ENCODE measurements at places on chromosomes 6 and 20. TPM values are rescaled to one million over a fixed set of nuclear protein-coding genes. Genes with fewer than 3 reads are reported as not detected.

DNA sequence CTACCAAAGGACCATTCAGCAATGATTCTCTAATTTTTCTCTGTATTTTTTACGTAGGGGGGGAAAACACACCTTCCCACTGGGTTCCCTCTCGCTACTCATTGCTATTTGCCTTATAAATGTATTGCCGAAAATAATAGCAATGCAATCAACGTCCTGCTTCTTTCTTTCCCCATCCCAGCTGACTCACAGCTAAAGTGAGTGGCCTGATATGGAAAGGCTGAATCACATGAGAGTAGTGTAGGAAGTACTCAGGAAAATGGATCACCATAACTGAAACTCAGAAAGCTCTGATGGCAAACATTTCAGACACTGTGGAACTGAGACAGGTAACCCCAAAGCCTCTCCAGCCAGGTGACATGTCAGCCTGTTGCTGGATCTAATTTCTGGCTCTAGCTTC is 49.3 kb upstream of the SRPK1 start:
- H3K27ac ChIP-seq: no peak overlapping the region
- no peaks in the 10 kb centered on the region for H3K36me3 ChIP-seq
- DNase-seq: no peak
- H3K4me3 ChIP-seq: no peak overlapping the region
- H3K4me1 ChIP-seq: no peaks in the 10 kb centered on the region

Gene TRAPPC3L
- total RNA-seq: not detected

DNA sequence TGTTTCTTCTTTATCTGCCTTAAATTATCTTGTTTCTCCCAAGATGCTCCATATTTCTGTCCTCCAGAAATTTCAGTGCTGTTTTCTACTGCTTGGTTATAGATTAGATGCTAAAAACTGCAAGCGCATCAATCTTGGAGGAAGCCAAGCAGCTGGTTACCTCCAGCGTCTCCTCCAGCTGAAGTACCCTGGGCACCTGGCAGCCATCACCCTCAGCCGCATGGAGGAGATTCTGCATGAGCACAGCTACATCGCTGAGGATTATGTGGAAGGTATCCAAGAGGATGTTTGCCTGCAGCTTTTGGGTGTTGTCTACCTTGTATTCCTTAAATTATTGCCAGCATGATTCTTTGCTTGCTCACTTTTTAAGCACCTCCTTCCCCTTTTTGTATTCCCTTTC is 3.8 kb downstream of the ACTR5 start:
- H3K4me3 ChIP-seq: no peak overlapping the region
- no peak for DNase-seq
- H3K36me3 ChIP-seq: peaks cover 8% of the 10 kb centered on the region
- no peak overlapping the region for H3K27ac ChIP-seq

DNA sequence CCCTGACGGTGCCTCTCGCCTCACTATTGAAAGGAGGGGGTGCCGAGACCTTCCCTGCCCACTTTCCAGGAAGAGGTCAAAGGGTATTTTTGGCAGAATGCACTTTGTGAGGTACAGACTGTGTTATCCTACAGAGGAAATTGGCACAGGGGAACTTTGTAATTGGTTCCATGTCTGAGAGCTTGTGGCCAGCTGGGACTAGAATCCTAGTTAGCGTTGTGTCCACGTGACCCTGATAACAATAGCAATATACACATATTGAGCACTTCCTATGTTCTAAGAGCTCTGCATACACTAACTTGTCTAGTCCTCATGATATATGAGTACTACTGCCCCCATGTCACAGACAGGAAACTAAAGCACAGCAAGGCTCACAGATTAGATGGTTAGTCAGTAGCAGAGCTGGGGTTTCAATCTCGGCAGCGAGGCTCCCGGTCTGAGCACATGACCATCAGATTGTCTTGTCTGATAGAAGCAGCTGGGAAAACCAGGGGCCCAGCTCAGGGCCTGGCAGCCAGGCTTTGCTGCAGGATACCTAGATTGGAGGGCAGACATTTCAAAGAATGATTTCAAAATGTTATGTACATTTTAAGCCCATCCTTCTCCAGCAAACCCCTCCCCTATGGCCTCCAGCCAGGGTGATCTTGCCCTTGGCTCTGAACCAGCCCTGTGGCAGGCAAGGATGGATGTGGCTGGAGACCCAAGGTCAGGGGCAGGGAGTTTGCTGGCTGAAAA is 1.4 kb downstream of the MAPK13 start:
- H3K4me3 ChIP-seq: peak overlapping the region; percentile 81
- H3K4me1 ChIP-seq: peaks cover 3% of the 10 kb centered on the region
- DNase-seq: no peak
- H3K36me3 ChIP-seq: no peaks in the 10 kb centered on the region

Gene CLDN20
- total RNA-seq: not detected

Gene DAAM2
- total RNA-seq: 16.2 TPM

- H3K4me3 ChIP-seq: no peak overlapping the region
- no peaks in the 10 kb centered on the region for H3K36me3 ChIP-seq
- H3K27me3 ChIP-seq: no peaks in the 10 kb centered on the region
- H3K27ac ChIP-seq: no peak overlapping the region
- DNase-seq: no peak
- H3K4me1 ChIP-seq: no peaks in the 10 kb centered on the region
These were observed 38.0 kb downstream of the CDYL start for GRCh38 chr6:4814212-4814611.

GRCh38 chr6:163823577-163823976 is 409.1 kb downstream of the QKI start:
- no peak overlapping the region for H3K4me3 ChIP-seq
- no peaks in the 10 kb centered on the region for H3K36me3 ChIP-seq
- H3K4me1 ChIP-seq: no peaks in the 10 kb centered on the region

DNA sequence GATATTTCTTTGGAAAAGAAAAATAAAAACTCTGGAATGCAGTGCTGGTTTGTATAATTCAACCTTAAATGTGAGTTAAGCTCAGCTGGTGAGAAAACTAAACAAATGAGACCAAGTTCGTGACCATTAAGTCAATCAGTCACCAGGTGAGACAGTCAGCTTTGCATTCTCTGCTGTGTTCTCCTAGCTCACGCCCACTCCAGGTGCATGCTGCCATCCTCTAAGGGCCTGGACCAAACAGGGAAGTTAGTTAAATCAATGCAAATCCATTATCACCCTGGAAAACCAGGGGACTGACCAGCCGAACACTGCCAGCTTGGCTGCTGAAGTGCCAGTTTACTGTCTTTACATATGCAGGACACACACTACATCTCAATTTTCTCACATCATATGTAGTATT is 7.2 kb downstream of the TPBG start:
- H3K27me3 ChIP-seq: no peaks in the 10 kb centered on the region
- H3K4me3 ChIP-seq: no peak overlapping the region
- no peaks in the 10 kb centered on the region for H3K4me1 ChIP-seq
- no peaks in the 10 kb centered on the region for H3K36me3 ChIP-seq
- H3K27ac ChIP-seq: no peak overlapping the region
- no peak for DNase-seq

GRCh38 chr20:41137614-41138474 is 501 bp downstream of the PLCG1 start:
- H3K27ac ChIP-seq: peak overlapping the region; percentile 98

GRCh38 chr20:38764567-38765318 is 16.5 kb downstream of the ACTR5 start:
- H3K36me3 ChIP-seq: peaks cover 7% of the 10 kb centered on the region
- no peaks in the 10 kb centered on the region for H3K4me1 ChIP-seq
- DNase-seq: no peak
- no peaks in the 10 kb centered on the region for H3K27me3 ChIP-seq
- no peak overlapping the region for H3K27ac ChIP-seq

- no peak overlapping the region for H3K27ac ChIP-seq
- H3K36me3 ChIP-seq: no peaks in the 10 kb centered on the region
- no peak for DNase-seq
- no peak overlapping the region for H3K4me3 ChIP-seq
These were observed 229.8 kb downstream of the HAO1 start for GRCh38 chr20:7710440-7710839.

- no peaks in the 10 kb centered on the region for H3K36me3 ChIP-seq
- DNase-seq: no peak
- peak overlapping the region; percentile 88 for H3K27ac ChIP-seq
- H3K4me3 ChIP-seq: peak overlapping the region; percentile 75
- no peaks in the 10 kb centered on the region for H3K27me3 ChIP-seq
These were observed 1.1 kb upstream of the MBOAT1 start for GRCh38 chr6:20213271-20213798.

Gene KIZ
- 45.9 TPM for total RNA-seq

GRCh38 chr6:33439956-33440648 is 14.3 kb upstream of the ZBTB9 start:
- no peaks in the 10 kb centered on the region for H3K4me1 ChIP-seq
- H3K27ac ChIP-seq: no peak overlapping the region
- no peaks in the 10 kb centered on the region for H3K27me3 ChIP-seq
- no peaks in the 10 kb centered on the region for H3K36me3 ChIP-seq
- H3K4me3 ChIP-seq: no peak overlapping the region

DNA sequence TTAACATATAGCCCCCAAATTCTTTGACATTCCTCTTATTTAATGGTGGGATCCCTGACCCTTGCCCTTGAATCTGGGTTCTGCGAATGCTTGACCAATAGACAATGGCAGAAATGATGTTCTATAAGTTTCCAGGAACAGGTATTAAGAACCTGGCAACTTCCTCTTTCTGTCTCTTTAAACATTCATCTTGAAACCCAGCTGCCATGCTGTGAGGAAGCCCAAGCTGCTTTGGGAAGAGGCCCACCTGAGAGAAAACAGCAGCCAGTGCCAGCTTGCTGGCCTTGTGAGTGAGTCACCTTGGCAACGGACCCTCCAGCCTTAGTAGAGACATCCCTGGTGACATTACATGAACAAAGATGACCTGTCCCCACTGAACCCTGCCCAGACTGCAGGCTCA is 45.2 kb upstream of the RALY start:
- H3K4me3 ChIP-seq: no peak overlapping the region
- H3K27me3 ChIP-seq: no peaks in the 10 kb centered on the region
- no peak for DNase-seq
- H3K27ac ChIP-seq: no peak overlapping the region
- no peaks in the 10 kb centered on the region for H3K36me3 ChIP-seq
- H3K4me1 ChIP-seq: no peaks in the 10 kb centered on the region

Gene RIMS1
- 4.0 TPM for total RNA-seq

- H3K27me3 ChIP-seq: no peaks in the 10 kb centered on the region
- H3K4me3 ChIP-seq: no peak overlapping the region
- DNase-seq: no peak
- no peaks in the 10 kb centered on the region for H3K36me3 ChIP-seq
- H3K4me1 ChIP-seq: no peaks in the 10 kb centered on the region
These were observed 219.2 kb upstream of the SGK1 start for GRCh38 chr6:134537146-134537555.

DNA sequence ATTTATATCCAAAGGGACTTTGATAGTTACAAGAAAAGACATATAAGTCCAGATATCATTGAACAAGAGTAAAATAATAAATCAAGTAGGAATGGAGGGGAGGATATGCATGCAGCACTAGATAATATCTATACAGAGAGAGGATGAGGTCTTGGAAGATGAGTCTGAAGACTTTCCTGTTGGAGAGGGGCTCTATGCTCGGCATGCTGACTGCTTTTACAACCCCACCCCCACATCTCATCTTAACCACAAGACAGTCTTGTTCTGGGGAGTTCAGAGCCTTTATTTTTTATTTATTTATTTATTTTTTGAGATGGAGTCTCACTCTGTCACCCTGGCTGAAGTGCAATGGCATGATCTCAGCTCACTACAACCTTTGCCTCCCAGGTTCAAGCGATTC is 48.4 kb upstream of the IER3 start:
- no peaks in the 10 kb centered on the region for H3K4me1 ChIP-seq
- DNase-seq: no peak
- H3K27ac ChIP-seq: no peak overlapping the region
- H3K4me3 ChIP-seq: no peak overlapping the region

GRCh38 chr6:127222418-127222817 is 44.2 kb upstream of the RNF146 start:
- H3K4me1 ChIP-seq: no peaks in the 10 kb centered on the region
- H3K27ac ChIP-seq: no peak overlapping the region
- DNase-seq: no peak
- no peaks in the 10 kb centered on the region for H3K27me3 ChIP-seq

GRCh38 chr6:147648916-147649315 is 140.4 kb downstream of the SAMD5 start:
- no peaks in the 10 kb centered on the region for H3K36me3 ChIP-seq
- no peaks in the 10 kb centered on the region for H3K4me1 ChIP-seq
- H3K27ac ChIP-seq: no peak overlapping the region
- no peak for DNase-seq
- H3K4me3 ChIP-seq: no peak overlapping the region

DNA sequence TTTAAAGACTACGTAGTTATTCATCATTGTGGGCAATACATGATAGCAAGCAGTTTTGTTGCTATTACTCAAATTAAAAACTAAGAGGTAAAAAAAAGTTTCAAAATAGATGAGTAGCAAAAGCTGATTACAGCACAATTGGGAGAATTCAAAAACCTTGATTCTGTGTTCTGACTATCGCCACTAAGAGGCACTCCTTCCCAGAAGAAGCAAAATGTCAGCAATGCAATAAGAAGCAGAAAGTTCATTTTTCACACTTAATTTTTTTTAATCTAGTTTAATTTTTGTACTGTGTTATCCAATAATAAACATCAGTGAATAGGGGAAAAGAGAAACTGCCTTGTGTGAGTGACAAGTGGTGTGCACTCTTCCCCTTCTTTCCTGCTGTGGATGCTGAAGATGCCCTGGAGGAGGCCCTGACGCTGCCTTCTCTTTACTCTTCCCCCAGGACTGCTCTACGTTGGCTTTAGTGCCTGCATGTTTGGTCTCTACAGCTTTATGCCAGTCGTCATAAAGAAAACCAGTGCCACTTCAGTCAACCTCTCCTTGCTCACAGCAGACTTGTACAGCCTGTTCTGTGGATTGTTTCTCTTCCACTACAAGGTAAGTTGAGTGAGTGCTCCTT is 263.2 kb upstream of the PLN start:
- DNase-seq: no peak
- H3K4me1 ChIP-seq: no peaks in the 10 kb centered on the region
- no peaks in the 10 kb centered on the region for H3K27me3 ChIP-seq
- H3K36me3 ChIP-seq: no peaks in the 10 kb centered on the region
- H3K27ac ChIP-seq: no peak overlapping the region

DNA sequence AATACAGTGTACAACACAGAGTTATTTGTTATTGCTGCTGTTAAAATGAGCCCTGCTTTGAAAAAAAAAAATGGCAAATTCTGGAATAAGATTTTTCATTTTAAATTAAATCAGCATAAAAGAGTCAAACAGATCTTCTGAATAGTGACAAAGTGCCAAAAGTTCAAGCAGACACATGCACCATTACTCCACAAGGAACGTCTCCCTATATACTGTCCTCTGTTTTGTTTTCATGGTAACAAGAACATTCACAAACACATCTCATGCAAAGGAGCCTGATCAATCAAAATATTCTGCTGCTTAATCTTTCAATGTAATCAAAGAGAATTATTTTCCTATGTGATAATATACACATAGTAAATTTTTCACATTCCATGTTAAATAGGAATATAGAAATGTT is 2.7 kb downstream of the HIVEP2 start:
- H3K36me3 ChIP-seq: no peaks in the 10 kb centered on the region
- H3K27ac ChIP-seq: no peak overlapping the region
- H3K4me3 ChIP-seq: no peak overlapping the region
- H3K27me3 ChIP-seq: no peaks in the 10 kb centered on the region
- H3K4me1 ChIP-seq: no peaks in the 10 kb centered on the region
- DNase-seq: no peak

Gene OSTM1
- 36.7 TPM for total RNA-seq

GRCh38 chr20:25188218-25188617 is 7.3 kb upstream of the ENTPD6 start:
- DNase-seq: no peak
- H3K4me3 ChIP-seq: no peak overlapping the region
- no peak overlapping the region for H3K27ac ChIP-seq
- no peaks in the 10 kb centered on the region for H3K36me3 ChIP-seq
- no peaks in the 10 kb centered on the region for H3K27me3 ChIP-seq

Data from breast epithelium (tissue), 4 donors.